Fibroblast of skin of right biceps (primary cell): ENCODE measurements at places on chromosomes 11 and 22.

DNA sequence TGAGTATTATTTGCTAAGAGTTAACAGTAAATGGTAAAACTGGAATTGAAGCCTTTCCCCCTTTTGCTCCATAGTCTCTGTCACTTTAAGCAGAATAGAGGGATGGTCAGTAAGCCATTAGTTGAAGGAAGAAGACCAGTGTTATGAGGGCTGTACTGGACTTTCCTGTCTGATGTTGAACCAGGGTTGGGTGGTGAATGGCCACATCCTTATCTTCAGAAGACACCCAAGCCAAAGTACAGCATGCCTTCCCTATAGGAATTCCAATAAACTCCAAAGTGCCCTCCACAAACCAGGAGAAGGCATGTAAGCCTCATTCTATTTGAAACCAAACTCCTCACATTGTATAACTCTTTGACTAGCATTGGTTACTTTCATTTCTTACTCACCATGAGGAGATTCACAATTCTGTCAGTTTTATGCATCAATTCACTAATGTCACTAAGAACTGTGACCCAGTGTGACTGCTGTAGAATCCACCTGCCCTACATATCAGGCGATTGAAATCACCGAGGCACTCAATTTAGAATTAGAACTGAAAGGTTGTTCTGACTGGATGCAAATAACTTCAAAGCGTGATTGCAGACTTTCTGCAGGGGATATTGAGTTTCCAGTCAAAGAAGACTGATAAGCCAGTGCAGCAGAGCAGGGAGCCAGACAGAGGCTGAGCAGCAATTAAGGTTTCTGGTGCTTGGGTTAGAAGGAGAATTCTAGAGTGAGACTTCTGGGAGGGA lies 107.1 kb upstream of the DDI1 start:
- no peak for DNase-seq

DNA sequence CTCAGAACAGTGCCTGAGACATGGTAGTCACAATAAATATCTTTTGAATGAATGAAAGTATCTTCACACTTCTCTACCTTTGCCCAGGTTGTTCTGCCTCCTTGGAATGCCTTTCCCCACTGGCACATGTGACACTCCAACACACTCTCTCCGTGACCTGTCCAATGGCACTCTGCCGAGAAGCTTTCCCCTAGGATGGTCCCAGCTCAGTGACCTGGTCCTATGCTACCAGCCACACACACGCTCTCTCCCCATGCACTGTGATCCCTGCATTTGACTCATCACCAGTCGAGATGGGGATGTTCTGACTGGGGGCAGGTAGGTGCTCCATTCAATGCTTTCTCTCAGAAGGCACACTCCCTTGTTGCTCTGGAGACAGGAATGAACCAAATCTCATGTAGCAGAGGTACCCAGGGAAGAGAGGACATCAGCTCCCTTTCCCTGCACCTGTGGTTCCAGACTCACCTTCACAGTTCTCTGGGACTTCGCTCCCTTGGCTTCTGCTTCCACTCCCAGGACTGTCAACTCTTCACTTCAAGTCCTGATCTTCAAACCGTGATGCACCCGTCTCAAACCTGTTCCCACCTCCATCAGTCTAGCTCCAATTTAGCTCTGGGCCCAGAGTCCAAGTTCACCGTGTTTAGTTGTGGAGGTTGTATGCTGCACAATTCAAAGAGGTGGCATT lies 30.7 kb upstream of the LMO1 start:
- no peak for DNase-seq

GRCh38 chr22:46533070-46533833 lies 4.2 kb downstream of the CELSR1 start:
- DNase-seq = no peak

- DNase-seq = peak; percentile 28
Observed at GRCh38 chr22:24165673-24166072, 15.6 kb upstream of the SUSD2 start.

- no peak for DNase-seq
Observed at GRCh38 chr11:33291004-33291777, 34.0 kb downstream of the HIPK3 start.
